ENCODE measurements at places on chromosomes 16 and 17.

DNA sequence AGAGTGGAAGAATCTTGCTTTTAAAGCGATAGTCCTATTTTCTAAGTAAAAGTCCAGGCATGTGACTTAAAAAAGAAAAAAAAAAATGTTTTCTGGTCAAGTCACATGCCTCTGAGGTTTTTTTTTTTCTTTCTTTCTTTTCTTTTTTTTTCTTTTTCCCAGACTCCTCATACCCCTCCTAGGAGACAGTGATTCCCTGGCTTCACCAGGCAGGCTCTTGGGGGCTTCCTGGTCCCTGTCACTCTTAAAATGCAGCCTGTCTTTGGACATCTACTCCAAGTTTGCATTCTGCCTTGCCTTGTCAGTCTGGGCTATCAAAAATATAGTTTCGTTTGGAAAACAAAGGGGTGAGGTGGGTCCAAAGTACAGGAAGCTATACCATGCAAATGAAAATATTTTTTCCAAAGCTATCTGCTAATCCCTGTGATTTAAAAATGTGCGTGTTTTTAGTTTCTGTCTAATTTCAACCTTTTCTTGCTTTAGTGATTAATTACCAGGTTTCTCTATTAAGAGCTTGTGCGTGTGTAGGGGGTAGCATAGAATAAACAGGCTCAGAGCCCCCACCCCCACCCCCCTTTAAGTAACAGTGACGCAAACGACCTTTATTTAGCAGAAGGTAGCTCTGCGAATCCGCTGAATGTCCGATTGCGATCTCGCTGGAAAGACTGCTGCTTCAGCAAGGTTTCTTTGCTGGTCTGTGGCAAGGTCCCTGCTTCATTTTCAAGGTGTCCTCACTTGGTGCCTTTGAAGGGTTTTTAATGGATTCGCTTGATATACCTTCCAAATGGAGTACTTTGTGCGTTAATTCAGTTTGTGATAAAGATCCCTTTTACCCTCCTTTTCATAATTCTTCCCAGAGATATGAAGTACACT lies 510.2 kb downstream of the WWOX start:
- no peak for DNase-seq

GRCh38 chr16:47142821-47143676 lies 696 bp downstream of the NETO2 start:
- DNase-seq = peak; percentile 54

GRCh38 chr17:74417178-74418045 lies 14.5 kb upstream of the GPRC5C start:
- DNase-seq = no peak

- no peak for DNase-seq
These were observed 14.8 kb downstream of the SGCA start for GRCh38 chr17:50180620-50181019.

- no peak for DNase-seq
These were observed 977.4 kb downstream of the KCNJ18 start for GRCh38 chr17:22669721-22670120.

DNA sequence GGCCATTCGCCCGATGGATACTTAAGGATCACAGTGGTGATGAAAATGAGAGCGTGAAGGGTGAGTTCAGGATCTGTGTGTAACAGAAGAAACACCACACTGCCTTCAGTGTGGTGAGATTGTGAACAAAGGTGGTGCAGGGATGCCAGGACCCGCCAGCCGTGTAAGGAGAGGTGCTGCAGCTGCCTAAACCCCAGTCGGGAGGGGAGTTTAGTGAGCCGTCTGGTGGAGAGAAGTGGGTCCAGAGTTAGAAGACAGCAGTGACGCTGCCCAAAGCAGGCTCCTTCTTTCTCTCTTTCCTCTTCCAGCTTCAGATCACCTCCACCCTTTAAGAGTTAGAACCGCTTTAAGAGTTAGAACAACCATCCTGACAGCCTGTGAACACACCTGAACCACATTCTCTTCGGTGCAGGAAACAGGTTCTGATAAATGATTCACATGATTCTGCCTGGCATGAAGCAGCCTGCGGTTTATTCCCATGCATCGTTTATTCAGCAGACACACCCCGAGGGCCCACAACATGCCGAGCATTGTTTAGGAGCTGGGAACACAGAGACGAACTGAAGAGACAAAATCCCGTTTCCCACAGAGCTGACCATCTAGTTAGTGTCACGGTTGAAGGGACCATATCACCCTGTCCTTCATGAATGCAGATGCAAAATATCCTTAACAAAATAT lies 84.0 kb upstream of the DNAH17 start:
- no peak for DNase-seq

DNA sequence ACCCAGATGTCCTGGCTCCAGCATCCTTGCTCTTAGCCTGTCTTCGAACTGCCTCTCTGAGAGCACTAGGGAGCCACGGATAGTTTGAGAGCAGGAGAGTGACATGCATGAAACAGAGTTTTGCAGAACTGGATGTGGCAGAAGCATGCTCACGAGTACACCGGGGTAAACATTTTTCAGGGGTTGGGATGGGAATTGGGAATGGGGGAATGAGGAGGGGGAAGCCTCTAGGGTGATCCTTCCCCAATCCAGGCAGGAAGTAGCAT lies 34.2 kb upstream of the CIBAR2 start:
- no peak for DNase-seq

DNA sequence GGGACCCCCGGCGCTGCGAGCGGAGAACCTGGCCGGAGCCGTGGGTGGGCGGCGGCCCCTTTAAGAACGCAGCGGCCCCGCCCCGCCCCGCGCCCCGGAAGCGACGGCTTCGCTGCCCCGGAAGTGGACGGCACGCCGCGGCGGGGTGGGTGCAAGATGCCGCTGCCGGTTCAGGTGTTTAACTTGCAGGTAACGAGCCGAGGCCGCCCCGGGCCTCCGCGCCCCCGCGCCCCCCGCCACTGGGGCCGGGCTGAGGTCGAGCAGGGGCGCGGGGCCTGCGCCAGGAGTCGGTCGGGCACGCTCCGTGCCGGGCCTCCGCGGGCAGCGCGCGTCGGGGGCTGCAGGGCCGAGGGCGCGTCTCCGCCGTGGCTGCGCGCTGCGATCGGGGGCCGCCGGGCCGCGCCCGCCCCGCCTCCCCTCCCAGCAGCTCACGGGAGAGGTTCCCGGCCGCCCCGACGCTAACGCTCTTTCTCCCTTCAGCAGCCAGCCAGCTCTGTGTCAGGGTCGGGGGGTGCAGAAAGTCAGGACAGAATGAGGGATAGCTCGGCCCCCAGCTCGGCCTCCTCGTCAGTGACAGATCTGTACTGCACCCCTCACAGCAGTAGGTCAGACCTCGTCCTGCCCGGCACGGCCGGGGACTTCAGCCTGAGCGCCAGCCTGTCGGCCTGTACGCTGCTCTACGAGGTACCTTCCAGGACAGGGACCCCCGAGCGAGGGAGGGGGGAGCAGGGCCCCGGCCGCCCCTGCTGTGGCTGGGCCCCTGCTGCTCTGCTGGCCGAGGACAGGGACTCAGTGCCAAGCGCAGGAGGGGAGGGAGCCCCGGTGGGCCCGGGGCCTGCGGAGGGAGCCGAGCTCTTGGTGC lies at the start of the genes GPS1 and RFNG:
GPS1 (plus strand) TSS at position 123 of the 862 bp plus-strand sequence; CDS start at position 157, 34 bp downstream.
RFNG (minus strand) TSS at position 36 of the 862 bp plus-strand sequence. CDS start 45 bp downstream, outside the sequence.
- DNase-seq = no peak

GRCh38 chr16:72646615-72647014 lies 401.3 kb downstream of the ZFHX3 start:
- no peak for DNase-seq

DNA sequence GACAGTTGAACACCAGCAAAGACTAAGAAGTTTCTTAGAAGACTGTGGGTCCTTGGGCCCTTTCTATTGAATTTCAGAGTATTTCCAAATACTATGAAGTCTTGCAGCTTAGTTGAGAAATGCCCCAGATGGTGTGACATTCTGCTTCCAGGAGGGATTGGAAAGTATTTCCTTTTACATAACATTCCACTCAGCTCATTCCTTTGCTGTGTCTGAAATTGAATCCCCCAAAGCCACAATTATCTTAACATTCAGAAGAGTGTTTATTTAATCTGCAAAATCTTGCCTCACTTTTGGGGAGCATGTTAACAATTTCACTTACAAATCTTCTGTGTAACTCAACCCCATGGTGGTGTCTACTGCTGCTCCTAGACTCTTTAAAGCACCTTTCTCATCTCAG lies 307.7 kb downstream of the WWOX start:
- no peak for DNase-seq

DNA sequence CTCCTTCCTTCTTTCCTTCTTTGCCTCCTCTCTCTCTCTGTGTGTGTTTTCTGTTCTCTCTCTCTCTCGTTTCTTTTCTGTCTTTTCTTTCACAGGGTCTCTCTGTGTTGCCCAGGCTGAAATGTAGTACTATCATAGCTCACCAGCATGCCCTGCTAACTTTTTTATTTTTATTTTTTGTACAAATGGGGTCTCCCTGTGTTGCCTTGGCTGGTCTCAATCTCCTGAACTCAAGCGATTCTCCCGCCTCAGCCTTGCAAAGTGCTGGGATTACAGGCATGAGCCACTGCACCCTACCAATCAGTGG lies 1.5 kb downstream of the SLC5A11 start:
- no peak for DNase-seq

DNA sequence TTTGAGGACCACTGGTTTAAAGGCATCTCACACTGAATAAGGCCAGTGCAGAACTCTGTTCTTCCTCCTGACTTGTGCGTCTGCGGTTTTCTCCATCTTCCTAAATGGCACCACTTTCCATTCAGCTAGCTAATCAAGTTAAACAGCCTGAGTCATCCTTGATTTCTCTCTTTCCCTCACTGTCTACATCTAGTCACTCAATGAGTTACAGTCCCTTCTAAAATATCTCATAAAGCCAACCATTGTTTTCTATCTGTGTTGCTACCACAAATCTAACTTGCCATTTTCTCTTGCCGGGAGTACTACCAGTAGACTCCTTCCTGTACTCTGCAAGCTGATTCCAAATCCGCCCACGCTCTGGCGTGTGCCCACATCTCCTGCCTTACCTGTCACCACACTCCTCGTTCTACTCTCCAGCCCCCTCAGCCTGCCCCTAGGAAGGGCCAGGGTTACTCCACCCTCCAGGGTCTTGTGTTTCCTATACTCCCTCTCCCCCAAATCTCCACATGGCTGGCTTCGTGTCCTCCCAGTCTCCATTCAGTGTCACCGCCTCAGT lies 324.5 kb downstream of the SNX29 start:
- no peak for DNase-seq

GRCh38 chr17:82752371-82753200 lies 721 bp downstream of the TBCD start:
- DNase-seq = no peak

DNA sequence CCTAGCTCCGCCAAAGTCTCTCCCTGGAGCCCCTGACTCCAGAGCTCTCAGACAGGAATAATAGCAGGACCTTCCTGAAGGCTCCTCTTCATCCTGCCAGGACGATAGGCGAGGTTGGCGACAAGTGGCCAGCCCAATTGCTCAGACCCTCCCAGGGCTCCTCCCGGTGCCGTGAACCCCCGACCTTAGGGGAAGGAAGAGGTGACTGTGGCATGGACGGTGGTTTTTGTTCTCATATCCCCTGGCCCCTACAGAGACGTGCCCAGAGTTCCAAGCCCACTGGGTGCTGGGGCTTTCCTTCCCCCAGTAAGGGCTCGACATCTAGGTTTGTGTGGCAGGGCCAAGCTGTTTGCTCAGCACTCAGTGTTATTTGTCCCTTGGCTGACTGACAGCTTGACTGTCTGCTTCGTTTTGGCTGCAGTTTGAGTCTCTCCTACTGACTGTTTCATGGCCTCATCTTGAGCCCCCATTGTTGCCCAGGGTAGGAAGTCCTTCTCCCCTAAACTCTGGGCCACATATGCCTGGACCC lies 4.6 kb upstream of the ADCY7 start:
- DNase-seq = no peak

GRCh38 chr16:77403732-77404131 lies 31.1 kb downstream of the ADAMTS18 start:
- DNase-seq = no peak

DNA sequence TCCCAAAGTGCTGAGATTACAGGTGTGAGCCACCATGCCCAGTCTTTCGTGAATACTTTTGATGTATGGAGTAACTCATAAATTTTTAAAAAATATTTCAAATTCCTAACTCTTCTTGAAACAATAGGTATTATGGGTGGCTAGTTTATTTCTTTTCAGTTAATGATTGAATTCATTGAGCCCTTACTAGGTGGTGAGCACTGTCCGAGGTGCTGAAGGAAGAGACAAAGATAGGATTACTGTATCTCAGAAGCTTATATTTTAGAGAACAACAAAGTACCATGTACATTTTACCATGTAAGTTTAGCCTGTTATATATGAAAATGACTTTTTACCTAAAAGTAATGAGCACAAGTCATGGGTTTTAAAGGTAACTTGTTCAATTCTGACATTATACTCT lies 418.3 kb downstream of the NPIPA7 start:
- DNase-seq = no peak

GRCh38 chr16:89599451-89599858 lies 14.0 kb upstream of the DPEP1 start:
- DNase-seq = no peak

DNA sequence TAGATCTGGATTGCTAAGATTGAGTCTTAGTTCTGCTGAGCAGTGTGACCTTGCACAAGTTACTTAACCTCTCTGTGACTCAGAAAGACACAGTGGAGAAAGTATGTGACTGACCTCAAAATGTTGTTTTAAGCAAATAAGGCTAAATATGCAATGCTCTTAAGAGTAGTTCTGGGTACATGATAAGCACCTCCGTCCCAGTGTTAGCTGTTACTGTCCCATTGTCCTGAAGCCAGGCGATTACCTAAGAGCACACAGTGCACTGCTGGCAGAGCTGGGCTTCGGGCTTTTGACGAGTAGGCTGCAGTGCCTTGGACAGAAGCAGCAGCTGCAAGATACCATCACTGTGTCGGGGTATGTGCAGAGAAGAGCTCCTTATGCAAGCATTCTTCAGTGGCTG lies 32.7 kb upstream of the FOXF1 start:
- DNase-seq = no peak

- no peak for DNase-seq
These were observed 43.2 kb downstream of the RAI1 start for GRCh38 chr17:17724307-17725010.

GRCh38 chr17:2905696-2906501 lies 109.7 kb downstream of the RAP1GAP2 start:
- DNase-seq = no peak

Data from GOT3 (cell line).